ENCODE measurements at places on chromosomes 1 and 21. TPM values are rescaled to one million over a fixed set of nuclear protein-coding genes. Genes with fewer than 3 reads are reported as not detected.

The CR1 gene
- 5.8 TPM for total RNA-seq

The THAP3 gene
- 21.2 TPM for total RNA-seq

The INSRR gene
- total RNA-seq: not detected

The FCRL5 gene
- not detected for total RNA-seq

The ESRRG gene
- total RNA-seq: 13.4 TPM

The ZSWIM5 gene
- total RNA-seq: 12.6 TPM

The PLA2G2D gene
- total RNA-seq: not detected

The GJA9 gene
- total RNA-seq: not detected

The SLC30A2 gene
- 55.9 TPM for total RNA-seq

The NR5A2 gene
- 8.2 TPM for total RNA-seq

The GALNT2 gene
- total RNA-seq: 48.9 TPM

The TRAPPC3 gene
- 101 TPM for total RNA-seq

The NHLH2 gene
- total RNA-seq: not detected

The BECN2 gene
- not detected for total RNA-seq

The ATP1A4 gene
- total RNA-seq: not detected

The RGSL1 gene
- total RNA-seq: not detected

The CLDN17 gene
- not detected for total RNA-seq

The ADGRL2 gene
- 110 TPM for total RNA-seq

The SUSD4 gene
- 0.83 TPM for total RNA-seq

The LAPTM5 gene
- 26.8 TPM for total RNA-seq

The LDLRAD1 gene
- not detected for total RNA-seq

The SLAMF9 gene
- total RNA-seq: not detected

The RNU1-3 gene
- total RNA-seq: under 0.01 TPM
